Right atrium auricular region (tissue), 2 donors: ENCODE measurements at places on chromosomes 2 and 18. TPM values are rescaled to one million over a fixed set of nuclear protein-coding genes. Genes with fewer than 3 reads are reported as not detected.

- no peak overlapping the region for H3K4me3 ChIP-seq
- no peaks in the 10 kb centered on the region for H3K27me3 ChIP-seq
- no peak for DNase-seq
- H3K4me1 ChIP-seq: no peaks in the 10 kb centered on the region
These were observed 105.0 kb downstream of the NEDD4L start for GRCh38 chr18:58148954-58149471.

The ADAM23 gene
- 34.6 TPM for total RNA-seq

DNA sequence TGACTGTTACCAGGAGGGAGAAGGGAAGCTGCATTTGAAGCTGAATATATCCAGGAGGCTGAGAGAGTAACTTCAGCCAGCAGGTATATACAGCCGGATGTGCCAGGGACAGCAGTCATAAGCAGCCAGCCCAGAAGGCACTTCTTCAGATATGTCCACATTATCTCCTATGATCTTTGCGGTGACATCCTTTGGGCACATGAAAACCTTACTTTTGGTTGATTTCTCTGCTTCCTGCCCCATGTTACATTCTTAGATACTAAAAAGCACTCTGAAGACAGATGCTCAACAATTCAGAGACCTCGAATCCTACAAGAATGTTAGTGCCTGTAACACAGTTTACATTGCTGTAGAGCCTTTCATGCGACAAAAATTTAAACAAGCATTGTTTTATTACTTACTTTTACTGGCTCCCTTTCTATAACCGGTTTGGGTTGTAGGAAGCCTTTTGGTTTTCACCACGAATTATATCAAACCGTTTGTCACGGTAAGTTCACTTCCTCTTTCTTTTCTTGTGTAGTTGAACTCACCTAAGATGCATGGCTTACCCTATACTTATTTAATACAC lies 50.3 kb upstream of the TLK1 start:
- H3K4me1 ChIP-seq: no peaks in the 10 kb centered on the region
- no peaks in the 10 kb centered on the region for H3K27me3 ChIP-seq
- H3K27ac ChIP-seq: no peak overlapping the region
- H3K36me3 ChIP-seq: no peaks in the 10 kb centered on the region
- no peak overlapping the region for H3K4me3 ChIP-seq

The DUSP19 gene
- 15.3 TPM for total RNA-seq

DNA sequence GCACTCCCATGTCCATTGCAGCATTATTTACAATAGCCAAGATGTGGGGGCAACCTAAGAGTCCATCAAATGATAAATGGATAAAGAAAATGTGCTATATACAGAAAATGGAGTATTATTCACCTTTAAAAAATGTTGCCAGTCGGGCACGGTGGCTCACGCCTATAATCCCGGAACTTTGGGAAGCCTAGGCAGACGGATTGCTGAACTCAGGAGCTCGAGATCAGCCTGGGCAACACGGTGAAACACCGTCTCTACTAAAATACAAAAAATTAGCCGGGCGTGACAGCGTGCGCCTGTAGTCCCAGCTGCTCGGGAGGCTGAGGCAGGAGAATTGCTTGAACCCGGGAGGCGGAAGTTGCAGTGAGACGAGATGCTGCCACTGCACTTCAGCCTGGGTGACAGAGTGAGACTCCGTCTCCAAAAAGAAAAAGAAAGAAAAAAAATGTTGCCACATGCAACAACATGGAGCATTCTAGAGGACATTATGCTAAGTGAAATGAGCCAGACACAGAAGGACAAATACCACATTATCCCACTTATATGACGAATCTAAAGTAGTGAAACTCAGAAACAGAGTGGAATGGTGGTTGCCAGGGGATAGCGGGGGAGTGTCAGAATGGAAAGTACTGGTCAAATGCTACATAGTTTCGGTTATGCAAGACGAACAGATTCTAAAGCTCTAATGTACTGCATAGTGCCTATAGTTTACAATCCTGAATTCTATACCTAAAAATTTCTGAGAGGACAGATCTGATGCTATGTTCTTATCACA lies 1385.6 kb upstream of the TMEFF2 start:
- no peak overlapping the region for H3K4me3 ChIP-seq
- H3K27me3 ChIP-seq: no peaks in the 10 kb centered on the region
- no peak overlapping the region for H3K27ac ChIP-seq
- H3K36me3 ChIP-seq: no peaks in the 10 kb centered on the region
- H3K4me1 ChIP-seq: no peaks in the 10 kb centered on the region

DNA sequence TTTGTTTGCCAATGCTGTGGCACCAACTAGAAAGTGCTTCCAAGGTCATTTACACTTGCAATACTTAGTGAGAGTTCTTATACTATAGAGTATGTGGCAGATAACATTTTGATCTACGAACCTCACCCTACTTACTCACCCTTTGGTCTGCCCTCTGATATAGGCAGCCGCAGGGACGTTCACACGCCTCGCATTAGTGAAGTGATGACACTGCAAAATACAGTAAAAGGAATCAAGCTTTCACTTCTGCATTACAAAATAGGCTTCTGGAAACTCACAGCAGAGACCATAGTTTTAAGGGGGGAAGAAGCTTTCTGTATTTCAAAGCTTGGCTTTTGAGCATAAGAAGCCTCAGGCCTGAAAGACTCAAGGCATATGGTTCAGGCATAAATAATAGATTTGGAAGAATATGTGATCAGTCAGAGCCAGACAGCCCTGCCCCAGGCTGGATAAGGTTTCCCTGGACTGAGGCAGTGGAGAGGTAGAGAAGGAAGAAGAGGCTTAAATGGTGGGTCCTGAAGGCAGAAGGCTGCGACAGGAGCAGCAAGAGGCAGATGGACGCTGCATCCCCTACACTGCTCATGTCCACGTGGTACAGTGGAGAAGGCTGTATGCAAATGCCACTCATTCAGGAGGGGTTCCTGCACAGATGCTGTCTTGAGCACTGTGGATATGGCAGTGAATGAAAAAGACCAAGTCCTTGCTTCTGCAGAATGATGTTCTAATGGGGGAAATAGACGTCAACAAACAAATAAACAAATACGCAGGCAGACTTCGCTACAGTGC lies 63.1 kb downstream of the FECH start:
- H3K4me3 ChIP-seq: no peak overlapping the region
- H3K27ac ChIP-seq: no peak overlapping the region
- H3K4me1 ChIP-seq: no peaks in the 10 kb centered on the region

DNA sequence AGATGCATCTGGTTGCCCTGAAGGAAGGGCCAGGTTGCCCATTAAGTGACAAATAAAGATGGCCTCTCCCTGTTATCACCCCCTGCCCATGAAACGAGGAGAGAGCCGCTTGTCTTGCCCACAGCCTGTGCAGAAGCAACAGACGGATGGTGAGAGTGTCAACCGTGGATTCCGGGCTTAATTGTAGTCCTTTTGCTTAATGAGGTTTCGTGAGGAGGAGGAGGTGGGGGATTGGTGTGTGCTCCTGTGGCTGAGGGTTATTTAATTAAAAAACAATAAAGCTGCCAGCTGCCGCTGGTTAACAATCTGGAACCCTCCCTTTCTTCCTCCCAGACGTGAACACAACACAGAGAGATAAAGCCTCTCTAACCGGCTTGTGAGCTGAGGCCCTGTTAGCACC lies 188.0 kb upstream of the PARD3B start:
- H3K4me3 ChIP-seq: no peak overlapping the region
- no peak overlapping the region for H3K27ac ChIP-seq
- no peaks in the 10 kb centered on the region for H3K27me3 ChIP-seq
- no peak for DNase-seq

- peaks cover 17% of the 10 kb centered on the region for H3K4me1 ChIP-seq
- no peak overlapping the region for H3K27ac ChIP-seq
- no peak overlapping the region for H3K4me3 ChIP-seq
- H3K36me3 ChIP-seq: no peaks in the 10 kb centered on the region
- no peaks in the 10 kb centered on the region for H3K27me3 ChIP-seq
- no peak for DNase-seq
These were observed 72.0 kb upstream of the SH3BP4 start for GRCh38 chr2:234879671-234880455.

The ACKR3 gene
- 49.7 TPM for total RNA-seq

DNA sequence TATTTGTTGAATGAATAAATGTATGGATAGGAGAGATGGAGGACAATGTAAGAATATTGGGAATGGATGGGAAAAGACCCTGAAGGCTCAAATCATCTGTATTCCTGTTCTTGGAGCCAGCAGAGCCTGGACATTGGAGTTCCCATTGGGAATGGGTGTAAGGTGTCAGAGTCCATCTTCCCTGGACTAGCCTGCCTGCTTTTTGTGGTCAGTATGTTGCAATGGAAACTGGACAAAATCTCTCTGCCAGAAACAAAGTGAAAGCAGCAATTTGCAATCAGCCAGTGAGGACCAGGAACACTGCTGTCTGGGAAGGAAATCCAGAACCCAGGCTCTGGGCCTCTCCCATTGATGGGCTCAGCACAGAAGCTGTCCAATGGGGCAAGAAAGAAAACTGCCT lies 83.5 kb upstream of the SKOR2 start:
- no peak overlapping the region for H3K4me3 ChIP-seq
- H3K4me1 ChIP-seq: no peaks in the 10 kb centered on the region
- H3K27ac ChIP-seq: no peak overlapping the region
- no peaks in the 10 kb centered on the region for H3K27me3 ChIP-seq
- DNase-seq: no peak

GRCh38 chr2:43899589-43899988 lies 60.8 kb downstream of the ABCG8 start:
- DNase-seq: no peak
- peaks cover 47% of the 10 kb centered on the region for H3K36me3 ChIP-seq
- no peak overlapping the region for H3K4me3 ChIP-seq
- H3K27me3 ChIP-seq: no peaks in the 10 kb centered on the region
- H3K4me1 ChIP-seq: no peaks in the 10 kb centered on the region
- no peak overlapping the region for H3K27ac ChIP-seq
